ENCODE measurements at places on chromosomes 7 and 10.
A peak's percentile ranks its signal among the peaks of the same experiment; 100 is the strongest.

DNA sequence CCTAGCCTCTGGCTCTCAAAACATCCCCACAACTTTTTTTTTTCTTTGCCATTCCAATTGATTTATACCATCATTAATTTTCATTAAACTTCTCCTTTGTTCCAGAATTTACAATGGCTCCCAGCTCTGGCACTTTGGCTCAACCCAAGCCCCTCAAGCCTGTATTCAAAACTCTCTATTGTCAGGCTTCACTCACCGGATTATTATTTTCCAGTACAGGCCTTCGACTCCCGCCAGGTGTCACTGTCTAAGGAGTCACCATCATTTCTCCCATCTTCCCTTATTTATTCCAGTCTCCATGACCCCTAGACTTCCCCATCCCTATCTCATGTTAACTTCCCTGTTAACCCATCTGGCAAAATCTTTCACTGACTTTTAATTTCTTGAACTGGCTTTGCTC lies 67.8 kb downstream of the HIPK2 start:
- DNase-seq: no peak

DNA sequence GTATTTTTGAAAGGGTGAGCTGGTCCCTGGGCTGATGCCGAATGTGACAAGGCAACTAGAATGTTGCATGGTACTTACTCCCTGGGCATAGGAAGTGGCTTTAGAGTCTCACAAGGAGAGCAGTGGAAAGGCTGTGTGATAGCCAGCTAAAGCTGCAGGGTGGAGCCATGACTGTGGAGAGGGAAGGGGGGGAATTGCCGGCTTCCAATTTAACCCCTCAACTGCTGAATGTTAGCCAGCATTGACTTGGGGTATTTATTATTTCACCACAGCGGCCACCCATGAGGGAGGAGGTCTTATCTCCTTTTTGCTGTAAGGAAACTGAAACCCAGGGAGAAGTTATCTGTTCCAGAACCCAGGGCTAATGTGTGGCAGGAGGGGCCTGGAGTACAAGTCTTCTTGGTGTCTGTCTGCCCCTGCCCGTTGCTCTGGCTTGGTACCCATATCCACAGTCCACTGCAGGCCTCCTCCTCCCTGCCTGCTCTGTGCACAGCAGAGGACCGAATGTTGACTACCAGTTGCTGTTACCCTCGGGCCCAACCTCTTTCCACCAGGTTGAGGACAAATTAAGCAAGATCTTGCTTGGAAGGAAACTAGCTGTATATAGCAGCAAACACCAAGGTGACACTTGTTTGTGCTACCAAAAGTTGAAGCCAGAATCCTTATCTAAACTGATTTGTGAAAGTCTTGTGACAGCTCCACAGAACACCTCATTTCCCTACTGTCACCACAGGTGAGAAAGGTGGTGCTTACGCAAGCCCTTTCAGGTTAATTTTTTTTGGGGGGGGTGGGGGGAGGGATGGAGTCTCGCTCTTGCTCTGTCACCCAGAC lies 37.6 kb downstream of the WBP1L start:
- DNase-seq: no peak

GRCh38 chr10:95403700-95404461 lies 113.1 kb upstream of the PDLIM1 start:
- no peak for DNase-seq

DNA sequence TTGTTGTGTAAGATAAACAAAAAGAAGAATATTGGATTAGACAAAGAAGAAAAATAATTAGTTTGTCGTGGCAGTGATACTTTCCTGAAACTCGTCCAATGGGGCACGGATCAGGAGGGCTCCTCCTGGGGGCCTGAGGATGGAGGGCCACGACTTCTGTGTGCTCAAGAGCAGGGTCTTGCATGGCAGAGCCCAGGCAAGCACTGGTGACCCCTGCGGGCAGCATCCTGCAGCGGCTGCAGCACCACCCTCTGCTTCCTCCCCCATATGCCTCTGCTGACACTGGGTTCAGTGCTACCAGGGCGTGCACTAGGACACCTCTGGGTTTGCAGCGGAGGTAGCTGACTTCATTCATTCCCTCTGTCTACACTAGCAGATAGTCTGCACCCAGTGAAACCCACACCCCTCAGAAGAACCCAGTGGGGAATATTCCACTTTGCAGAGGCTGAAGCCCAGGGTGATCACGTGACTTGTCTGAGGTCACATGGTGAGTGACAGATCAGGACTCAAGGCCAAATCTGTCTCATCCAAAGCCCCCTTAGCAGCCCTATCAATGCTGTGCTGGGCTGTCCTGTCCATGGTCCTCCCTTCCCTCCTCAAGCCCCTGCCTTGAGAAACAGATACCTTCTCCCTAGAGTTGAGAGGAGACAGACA lies 375.5 kb downstream of the TCERG1L start:
- DNase-seq: no peak

DNA sequence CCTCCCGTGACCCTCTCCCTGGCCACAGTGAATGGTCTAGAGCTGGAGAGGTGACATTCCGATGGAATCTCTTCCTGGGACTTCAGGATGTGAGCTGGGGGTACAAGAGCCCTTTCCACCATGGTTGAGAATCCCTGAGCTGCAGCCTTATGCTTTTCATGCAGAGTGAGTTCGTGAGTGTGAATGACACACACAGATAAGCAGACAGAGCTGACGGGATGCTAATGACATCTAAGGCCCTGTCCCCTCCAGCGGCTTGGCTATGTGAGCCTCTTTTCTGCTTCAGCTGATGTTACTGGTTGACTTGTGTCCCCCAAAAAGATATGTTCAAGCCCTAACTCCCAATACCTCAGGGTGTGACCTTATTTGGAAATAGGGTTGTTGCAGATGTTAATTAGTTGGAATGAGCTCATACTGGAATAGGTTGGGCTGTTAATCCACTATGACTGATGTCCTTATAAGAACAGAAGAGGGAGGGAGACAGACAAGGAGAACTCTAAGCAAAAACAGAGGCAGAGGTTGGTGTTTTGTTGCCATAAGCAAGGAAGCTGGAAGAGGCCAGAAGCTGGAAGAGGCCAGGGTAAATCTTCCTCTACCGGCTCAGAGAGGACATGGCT lies 111.1 kb upstream of the AFAP1L2 start:
- DNase-seq: no peak

DNA sequence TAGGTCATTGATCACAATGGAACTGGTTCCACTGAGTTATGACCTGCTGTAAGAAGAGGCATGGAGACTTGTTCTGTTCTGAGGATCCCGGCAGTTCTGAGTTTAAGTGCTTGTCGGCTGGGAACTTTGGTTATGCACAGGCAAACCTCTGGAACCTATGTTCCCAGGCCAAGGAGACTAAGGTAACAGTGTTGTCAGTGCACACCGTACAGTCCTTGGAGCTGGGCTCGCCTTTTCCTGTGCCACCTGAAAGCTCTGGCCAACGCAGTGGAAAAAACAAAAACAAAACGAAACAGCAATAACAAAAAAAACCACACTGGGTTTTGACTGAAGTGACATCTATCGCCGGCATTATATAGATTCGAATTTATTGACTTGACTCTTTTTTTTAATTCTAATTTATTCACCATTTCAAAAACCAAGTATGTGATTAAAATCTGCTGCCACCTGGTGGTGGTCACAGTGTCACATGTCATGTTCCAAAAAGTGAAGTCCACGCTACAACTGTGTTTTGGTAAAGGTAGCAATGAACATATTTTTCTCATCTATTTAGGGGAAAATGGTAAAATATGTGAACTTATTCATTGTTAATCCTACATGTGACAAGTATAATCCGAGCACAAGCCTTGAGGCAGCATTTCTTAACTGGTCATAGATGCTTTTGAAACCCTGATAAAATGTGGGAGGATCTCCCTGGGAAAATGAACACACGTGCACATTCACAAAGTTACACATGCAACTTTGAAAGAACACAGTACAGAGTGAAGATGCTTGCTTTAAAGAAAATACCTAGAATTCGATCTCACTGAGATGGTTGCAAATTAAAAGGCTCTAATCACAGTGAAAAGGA lies 113.8 kb upstream of the PPP2R2D start:
- DNase-seq: no peak

DNA sequence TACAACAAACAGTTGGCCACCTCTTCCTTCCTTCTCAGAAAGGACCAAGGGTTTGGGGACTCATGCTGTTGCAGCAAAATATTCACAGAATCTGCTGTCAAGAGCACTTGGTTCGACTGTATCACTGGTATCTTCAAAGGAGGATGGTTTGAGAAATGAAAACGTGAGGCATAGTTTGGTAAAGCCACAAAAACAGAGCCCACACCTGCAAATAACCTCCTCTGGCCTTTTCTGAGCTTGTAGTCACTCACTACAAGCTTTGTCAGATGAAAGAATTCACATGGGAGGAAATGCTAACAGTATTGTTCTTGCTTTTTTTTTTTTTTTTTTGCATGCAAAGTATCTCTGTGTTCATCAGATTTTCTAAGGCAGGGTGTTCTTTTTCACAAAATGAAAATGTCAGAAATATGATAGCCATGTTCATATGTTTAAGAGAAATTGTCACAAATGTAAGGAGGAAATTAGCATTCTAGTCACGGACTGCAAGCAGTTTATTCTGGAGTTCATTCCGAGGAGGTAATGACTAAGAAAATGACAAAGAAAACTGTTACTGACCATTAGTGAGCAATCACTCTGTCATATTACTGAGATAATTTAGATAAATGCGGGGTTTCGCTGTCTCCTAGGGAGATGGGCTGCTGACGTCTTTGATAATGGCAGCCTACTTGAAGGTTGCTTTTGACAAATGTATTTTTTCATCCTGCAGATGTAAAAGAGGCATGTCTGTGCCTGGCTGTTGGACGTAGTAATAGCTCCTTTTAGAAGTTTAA lies 117.8 kb upstream of the MYO3A start:
- no peak for DNase-seq

GRCh38 chr7:11706666-11707605 lies 125.1 kb downstream of the THSD7A start:
- no peak for DNase-seq

DNA sequence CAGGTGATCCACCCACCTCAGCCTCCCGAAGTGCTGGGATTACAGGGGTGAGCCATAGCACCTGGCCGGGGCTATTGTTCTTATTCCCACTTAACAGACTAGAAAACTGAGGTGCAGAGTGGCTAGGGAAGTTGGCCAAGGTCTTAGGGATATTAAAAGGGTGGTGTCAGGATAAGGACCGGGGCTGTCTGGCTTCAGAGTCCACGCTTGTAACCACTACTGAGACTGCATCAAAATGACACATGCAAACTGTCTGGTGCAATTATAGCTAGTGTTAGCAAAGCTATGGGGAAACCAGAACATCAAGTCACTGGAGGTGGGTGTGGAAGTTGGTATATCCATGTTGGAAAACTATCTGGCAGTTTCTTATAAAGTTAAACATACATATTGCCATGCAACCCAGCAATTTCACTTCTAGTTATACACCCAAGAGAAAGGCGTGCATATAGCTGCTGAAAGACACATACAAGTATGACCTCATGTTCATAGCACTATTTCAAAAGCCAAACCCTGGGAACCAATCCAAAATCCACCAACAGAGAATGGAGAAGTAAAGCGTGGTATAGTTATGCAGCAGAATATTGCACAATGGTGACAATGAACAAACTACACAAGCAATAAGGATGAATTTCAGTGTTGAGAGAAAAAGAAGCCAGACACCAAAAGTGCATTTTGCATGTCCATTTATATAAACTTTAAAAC lies 33.9 kb upstream of the EEPD1 start:
- no peak for DNase-seq

GRCh38 chr7:30838008-30838407 lies 66.8 kb downstream of the MINDY4 start:
- DNase-seq: no peak

GRCh38 chr10:71260622-71261325 lies 48.4 kb downstream of the UNC5B start:
- DNase-seq: no peak

DNA sequence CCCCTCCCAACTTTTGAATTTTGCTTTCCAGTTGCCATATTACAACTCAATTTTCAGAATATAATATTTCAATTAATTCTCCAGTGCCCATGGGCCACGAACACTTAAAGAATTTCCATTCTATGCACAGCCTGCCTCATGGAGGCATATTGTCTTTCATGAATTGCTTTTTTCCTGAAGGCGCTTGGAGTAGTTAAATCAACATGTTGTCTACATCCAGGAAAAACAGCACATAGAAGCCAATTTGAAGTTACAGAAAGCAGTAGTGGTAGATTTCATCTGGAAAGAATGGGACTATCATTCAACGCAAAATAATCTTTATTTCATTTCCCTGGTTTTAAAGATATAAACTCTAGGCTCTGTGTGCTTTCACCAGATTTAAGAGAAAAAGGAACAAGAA lies 106.0 kb downstream of the NRP1 start:
- no peak for DNase-seq

GRCh38 chr10:46524472-46525176 lies 31.8 kb downstream of the GPRIN2 start:
- no peak for DNase-seq

GRCh38 chr7:94368371-94368791 lies 26.3 kb upstream of the COL1A2 start:
- no peak for DNase-seq

GRCh38 chr7:133358708-133359107 lies 105.8 kb downstream of the EXOC4 start:
- DNase-seq: no peak

DNA sequence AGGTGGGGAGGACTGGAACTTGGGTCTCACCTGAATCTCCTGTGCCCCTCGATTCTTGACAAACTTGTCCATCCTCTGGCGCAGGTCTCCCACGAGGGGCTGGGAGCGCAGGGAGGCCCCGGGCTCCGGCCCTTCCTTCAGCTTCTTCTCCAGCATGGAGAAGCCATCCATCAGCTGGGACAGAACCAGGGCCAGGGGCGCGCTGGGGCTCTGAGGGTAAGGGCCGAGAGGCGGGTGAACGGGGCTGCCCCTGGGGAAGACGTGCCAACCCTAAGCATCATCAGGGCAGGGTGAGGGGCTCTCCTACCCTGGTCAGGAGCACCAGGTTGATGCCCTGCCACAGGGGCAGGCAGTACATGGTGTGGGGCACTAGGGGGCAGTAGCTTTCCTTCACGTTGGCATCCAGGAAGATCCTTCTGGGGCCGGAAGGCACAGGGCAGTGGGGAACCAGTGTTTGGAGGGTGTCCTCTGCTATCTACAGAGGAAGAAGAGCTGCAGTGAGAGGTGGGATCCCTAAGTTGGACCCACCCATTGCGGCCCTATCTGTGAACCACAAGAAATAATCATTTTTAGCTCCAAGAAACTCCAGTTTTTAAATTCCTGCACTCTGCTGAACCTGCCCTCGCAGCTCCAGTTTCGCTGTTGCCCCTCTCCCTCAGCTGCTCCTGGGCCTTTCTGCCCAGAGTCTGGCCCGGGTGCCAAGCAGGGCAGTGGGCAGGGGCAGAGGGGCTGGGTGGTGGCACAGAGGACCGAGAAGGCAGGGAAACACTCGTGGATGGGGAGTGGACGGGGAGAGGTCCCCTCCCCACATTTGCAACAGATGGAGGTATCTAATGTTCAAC lies 10.8 kb upstream of the PYROXD2 start:
- DNase-seq: peak; percentile 21

- DNase-seq: no peak
Measured at GRCh38 chr7:19294619-19295018, 149.4 kb upstream of the FERD3L start.

DNA sequence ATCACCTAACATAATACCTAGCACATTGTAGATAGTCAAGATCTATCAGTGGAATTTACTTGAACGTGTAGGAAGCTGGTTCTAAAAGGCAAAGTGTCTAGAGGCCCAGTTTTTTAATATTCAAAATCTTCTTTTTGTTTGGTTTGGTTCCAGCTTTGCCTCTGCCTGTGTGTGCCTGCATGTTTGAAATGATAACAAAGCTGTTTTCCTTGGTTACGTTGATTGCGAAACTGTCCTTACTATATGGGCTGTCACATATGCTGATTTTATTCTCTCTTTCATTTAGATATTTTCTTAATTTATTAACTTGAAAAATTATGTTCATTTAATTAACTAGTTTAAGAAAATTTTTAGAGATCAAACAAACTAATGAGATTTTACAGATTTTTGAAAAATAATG lies 237.3 kb downstream of the SEMA3A start:
- DNase-seq: no peak
